A549 (cell line): ENCODE measurements at places on chromosomes 2 and 18. TPM values are rescaled to one million over a fixed set of nuclear protein-coding genes. Genes with fewer than 3 reads are reported as not detected.
A peak's percentile ranks its signal among the peaks of the same experiment; 100 is the strongest.

GRCh38 chr2:68659081-68659480 is 15.7 kb downstream of the PROKR1 start:
- DNase-seq = no peak

- peak; percentile 34 for DNase-seq
Measured at GRCh38 chr2:26243470-26244308, 743 bp downstream of the HADHA start.

The GPR17 gene
- not detected in 3 replicates for polyA plus RNA-seq

The C1QL2 gene
- not detected in 3 replicates for polyA plus RNA-seq

The SERPINB7 gene
- 0.84 to 1.1 TPM (median 0.88 TPM) in 3 replicates for polyA plus RNA-seq
